ENCODE measurements at places on chromosomes 4 and X.

- DNase-seq: no peak
Observed at GRCh38 chrX:42992199-42992943, 214.4 kb upstream of the PPP1R2C start.

DNA sequence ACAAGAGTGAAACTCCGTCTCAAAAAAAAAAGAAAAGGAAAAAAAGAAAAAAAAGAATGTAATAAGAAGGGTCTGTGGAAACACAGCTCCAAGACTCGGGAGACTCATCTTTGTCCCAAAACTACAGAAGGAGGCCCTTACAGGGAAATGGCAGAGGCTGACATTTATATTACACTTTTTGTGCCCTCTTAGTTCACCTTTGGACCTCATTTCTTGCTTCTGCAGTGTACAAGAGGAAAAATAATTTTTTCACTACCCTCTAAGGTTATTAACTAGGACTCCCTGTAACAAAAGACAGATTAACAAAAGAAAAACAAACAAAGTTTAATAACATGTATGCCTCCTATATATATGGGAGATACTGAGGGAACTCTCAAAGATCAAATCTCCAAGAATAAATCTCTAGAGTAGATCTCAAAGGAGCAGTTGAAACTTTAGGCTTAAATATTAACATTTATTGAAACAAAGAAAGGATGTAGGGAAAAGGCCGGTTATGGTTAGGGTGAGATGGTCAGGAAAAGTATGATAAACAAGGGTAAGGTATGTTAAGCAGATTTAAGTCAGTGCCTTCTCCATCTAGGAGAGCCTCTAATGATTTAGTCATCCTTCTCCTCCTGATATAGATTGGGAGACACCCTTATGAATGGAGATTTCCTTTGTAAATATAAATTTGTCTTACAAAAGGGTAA is 121.3 kb upstream of the JADE1 start:
- no peak for DNase-seq

DNA sequence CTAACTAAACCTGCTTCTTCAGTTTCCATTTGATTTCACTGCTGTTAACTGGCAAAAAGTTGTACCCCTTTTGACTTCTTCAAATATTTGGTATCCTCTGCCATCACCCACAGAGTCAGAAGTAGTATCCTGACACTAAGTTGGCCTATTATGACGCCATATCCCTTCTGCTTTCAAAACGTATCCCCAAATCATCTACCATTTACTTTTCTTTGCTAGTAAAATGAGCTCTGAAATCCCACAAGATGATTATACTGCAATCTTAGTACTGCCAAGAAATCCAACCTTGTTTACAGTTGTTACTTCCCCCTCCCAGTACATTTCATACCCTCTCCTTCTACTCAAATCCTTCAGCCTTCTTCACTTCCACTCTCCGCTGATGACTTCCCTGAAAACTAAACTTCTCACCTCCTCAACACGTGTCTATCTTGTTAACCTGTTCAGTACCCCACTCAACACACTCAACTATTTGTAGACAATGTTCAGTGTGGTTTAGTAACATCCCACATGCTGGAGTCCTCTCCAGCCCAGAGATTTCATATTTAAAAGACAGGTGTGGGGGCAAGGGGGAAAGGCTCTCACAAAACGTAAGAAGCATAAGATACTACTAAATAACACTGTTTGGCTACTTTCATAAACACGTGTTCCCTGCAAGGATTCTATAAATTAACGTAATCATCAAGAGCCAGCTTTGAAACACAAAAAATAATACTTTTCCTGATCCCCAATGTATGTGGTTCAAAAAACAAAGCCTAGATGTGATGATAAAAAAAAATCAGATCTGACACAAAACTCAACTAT is 1.3 kb downstream of the NAF1 start:
- no peak for DNase-seq

GRCh38 chr4:121228848-121229247 is 64.7 kb upstream of the TNIP3 start:
- DNase-seq: no peak

DNA sequence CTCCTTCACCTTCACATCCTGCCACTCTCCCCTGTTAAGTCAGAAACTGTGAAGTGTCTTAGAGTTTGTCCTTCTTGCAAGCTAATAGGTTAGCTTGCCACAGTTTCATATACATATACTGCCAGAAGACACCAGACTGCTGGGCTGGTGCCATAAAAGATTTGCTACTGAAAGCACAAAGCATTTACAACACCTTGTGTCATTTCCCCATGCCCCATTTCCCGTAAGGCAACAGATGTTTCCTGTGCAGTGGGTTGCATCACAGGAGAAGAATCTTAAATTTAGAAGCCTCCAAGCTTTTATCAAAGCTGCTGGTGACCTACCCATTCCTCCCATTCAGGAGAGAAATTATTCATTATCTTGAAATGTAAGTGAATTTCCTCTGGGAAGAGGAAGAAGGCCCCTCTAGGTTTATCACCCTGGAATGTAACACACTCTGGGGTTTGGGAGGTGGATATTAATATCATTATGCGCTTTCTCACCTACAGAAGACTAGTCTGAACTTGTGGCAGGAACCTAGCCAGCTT is 34.5 kb upstream of the RAB33B start:
- no peak for DNase-seq

DNA sequence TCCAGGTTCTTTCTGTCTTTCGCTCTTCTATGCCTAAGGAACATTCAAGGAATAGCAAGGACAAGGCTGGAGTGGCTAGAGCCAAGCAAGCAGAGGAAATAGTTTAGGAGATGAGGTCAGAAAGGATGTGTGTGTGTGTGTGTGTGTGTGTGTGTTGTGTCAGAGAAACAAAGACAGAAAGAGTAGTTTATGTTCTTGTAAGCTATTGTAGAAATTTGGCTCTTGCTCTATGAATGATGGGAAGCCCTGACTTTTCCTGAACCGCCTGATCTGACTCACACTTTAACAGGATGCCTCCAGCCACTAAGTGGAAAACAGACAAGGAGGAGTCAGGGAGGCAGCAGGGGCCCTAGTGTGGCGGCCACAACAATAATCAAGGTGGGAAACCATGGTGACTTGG is 39.7 kb downstream of the LGI2 start:
- no peak for DNase-seq

GRCh38 chr4:138910914-138911336 is 104.7 kb upstream of the NOCT start:
- no peak for DNase-seq

- DNase-seq: no peak
Observed at GRCh38 chr4:47500776-47501175, 15.7 kb downstream of the ATP10D start.

- DNase-seq: no peak
Observed at GRCh38 chrX:115693476-115693875, 132.5 kb downstream of the PLS3 start.

- DNase-seq: no peak
Observed at GRCh38 chr4:8050555-8051206, 107.9 kb downstream of the ABLIM2 start.

GRCh38 chr4:15690020-15690809 is 8.6 kb downstream of the FAM200B start:
- no peak for DNase-seq

- no peak for DNase-seq
Observed at GRCh38 chr4:58113126-58113525, 1002.9 kb upstream of the IGFBP7 start.

Measured in stimulated activated CD8-positive, alpha-beta memory T cell treated with anti-CD3 and anti-CD28 coated beads, Interleukin-2, amount 100 ng/mL, for 1 hour (primary cell).